Renal pelvis (tissue), 12 donors: ENCODE measurements at places on chromosomes 11 and 22. TPM values are rescaled to one million over a fixed set of nuclear protein-coding genes. Genes with fewer than 3 reads are reported as not detected.

Gene CABP4
- polyA plus RNA-seq = 0.64 TPM

Gene C1QTNF4
- 11.8 TPM for polyA plus RNA-seq

Gene MGAT3
- 31.3 TPM for polyA plus RNA-seq

DNA sequence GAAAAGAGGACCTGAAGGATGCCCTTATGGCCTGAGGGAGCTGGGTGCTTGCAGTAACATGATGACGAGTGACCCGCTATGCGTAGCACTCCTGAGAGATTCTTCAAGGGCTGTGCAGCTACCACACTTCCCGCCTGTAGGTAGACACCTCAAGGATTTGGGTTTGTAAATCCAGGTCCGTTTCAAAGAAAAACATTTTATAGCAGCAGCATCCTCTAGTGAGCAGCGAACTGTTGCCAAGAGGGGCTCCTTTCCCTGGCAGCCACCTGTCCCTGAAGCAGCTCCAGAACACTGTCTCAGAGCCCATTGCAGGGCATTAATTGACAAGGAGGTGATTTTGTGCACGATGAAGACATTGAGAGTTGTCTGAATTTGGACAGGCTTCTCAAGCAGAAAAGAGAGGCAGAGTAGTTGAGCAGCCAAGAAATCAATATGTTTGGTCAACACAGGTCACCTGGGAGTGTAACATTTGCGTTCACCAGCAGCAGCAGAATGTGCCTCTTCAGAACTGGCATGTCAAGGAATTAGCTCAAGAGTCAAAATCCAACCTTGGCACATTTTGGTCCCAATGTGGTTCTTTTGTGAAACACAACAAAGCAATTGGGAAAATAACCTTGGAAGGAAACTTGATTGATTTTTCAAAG is 209.8 kb upstream of the MTNR1B start:
- no peak for DNase-seq

- no peak for DNase-seq
Observed at GRCh38 chr11:69553416-69554357, 72.2 kb downstream of the LINC01488 start.

GRCh38 chr11:62553839-62554361 is 7.3 kb upstream of the AHNAK start:
- no peak for DNase-seq

- DNase-seq = peak; percentile 28
Observed at GRCh38 chr11:111512296-111513239, at the start of gene BTG4. Gene BTG4, minus strand, starts transcription at chr11:111512386. Its CDS starts 13,610 bp downstream, at chr11:111498776.

DNA sequence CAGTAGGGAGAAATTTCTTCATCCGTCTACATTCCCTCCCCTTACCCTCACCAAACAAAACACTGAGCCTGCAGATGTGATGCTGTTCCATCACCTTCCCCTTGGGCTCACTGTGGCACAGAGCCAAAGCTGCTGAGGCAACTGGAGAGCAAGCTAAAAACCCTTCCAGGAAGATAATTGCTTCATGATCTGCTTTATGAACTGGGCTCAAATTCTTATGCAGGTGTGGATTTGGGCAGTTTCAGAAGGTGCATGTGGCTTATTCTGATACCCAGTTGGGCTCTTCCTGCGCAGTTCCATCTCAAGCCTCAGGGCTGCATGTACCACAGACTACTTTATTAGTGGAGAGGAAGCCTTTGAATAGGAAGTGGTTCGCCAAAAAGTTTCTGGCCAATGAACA is 58.3 kb downstream of the AAMDC start:
- no peak for DNase-seq

DNA sequence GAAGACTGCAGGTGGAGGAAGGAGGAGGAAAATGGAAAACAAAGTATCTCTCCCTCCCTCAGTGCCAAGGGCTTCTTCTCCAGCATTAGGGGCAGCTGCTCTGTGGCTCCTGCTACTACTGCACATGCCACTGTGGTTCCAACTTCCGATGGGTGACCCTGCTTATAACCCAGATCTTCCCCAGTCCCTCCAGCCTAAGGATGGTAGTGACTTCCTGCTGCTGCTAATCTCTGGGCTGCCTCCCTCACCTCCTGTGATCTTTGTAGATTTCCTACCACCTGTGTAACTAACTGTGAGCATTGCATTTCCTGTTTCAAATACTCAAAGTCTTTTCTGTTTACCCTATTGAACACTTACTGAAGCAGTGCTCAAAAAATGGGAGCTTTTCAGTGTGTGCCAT is 28.7 kb upstream of the TRPC6 start:
- DNase-seq = no peak

GRCh38 chr11:60121264-60121663 is 32.8 kb downstream of the MS4A2 start:
- DNase-seq = no peak
